ENCODE measurements at places on chromosomes 7 and 10.

DNA sequence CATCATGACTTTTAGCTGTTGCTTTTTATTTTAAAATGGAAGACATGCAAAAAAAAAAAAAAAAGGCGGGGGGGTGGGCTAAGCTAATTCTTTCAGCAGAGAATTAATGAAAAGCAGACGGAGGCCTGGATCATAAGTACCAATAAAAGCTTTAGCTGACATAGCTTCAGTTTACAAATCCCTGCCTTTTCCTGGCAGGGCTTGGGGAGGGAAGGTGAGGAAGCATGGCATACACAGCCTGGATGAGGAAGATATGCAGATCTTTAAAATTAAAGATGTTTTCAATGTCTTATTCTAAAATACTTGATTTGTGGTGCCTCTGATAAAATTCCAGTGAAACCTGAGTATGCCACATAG, 57.0 kb downstream of the ICA1 start:
- no peak for DNase-seq

DNA sequence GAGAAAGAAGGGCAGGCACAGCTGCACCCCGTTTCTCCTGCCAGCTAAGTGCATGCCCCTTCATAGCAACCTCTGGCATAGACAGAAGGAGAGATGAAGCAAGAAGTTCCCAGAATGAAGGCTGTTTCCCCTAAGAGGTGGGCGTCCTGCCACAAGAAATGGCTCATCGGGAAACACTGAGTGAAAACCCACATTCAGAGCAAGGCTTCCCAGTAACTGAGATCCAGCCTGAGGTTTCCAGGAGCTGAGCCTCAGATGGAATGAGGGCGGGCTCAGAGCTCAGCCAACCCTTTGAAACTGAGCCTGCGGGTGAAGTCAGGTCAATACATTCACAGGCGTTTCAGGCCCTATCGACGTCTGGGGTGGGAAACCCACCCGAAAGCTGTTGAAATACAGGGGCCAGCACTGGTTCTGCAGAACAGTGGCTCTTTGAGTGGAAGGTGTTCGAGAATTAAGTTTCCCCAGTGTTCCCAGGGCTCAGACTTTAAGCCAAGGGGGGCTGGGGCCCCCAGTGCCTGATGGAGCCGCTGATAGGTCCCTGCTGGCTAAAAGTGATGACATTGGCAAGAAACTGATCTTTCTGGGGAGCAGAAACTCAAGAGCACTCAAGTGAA, 510.2 kb downstream of the RPS24 start:
- DNase-seq: no peak

- DNase-seq: no peak
Observed at GRCh38 chr7:20220921-20221547, 3.9 kb upstream of the MACC1 start.

DNA sequence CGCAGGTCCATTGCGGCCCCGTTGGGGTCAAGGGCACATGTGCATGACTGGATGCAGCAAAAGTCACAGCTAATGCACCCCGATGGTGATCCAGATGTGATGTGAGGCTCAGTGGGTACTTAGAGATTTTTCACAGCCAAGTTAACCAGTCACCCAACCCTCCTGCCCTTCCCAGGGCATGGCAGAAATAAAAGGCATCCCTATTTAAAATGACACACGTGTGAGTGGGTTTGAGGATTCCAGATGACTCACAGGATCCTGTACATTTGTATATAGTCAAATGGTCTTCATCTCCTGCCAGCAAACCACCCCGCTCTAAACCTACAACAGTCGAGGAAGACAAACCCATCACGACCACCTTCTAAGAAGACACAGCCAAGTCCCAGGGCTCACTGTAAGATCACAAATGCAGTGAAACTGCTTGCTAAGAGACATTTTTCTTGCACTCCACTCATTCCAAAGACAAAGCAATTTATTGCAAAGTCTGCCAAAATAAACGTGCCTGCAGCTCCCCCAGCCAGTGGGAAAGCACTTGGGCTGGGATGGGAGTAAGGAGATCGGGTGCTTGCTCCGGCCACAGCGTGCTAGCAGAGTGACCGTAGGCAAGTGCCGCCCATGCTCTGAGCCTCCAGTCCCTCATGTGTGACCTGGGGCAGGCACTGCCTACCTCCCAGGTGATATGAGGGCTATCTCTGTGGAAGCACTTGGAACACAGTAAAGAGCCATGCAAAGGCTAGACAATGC, 86.6 kb upstream of the MACROH2A2 start:
- DNase-seq: no peak

GRCh38 chr10:88810196-88810961, 7.8 kb downstream of the LIPM start:
- DNase-seq: peak; percentile 18

GRCh38 chr7:136079478-136079892, 102.3 kb upstream of the MTPN start:
- DNase-seq: no peak

GRCh38 chr7:45064047-45064725, 24.6 kb downstream of the NACAD start:
- DNase-seq: no peak

DNA sequence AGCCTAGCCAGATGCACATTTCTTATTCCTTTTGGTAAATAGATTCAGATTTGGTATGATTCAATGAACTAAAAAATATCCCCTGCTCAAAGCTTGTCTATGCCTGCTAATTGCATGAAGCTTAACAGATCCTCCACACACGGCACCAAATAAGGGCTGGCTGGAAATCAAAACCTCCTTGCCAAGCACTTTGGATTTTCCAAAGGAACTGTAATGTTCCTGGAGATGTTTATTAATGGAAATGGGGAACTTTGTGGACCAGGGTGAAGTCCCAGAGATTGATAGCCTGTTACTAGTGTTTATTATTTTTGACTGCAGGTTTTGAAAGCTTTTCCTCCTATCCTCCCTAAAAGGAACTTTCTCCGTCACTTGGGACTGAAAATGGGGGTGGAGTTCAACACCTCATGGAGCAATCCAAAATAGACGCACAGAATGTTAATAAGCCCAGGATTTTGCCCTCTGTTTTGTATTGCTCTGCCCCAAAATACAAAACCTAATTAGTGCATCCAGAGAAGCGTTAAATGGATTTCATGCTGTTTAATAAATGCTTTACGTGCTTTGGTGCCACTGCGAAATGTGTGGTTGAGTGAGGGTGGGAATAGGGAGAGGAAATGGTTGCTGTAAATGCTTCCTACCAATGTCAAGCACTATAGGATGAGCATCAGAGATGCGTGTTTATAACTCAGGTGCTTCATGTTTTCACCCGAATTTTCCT, 1027.7 kb downstream of the LRMDA start:
- no peak for DNase-seq

- DNase-seq: no peak
Observed at GRCh38 chr10:131513445-131513844, 201.9 kb upstream of the TCERG1L start.

GRCh38 chr7:158754746-158755444, 50.3 kb upstream of the NCAPG2 start:
- no peak for DNase-seq

- DNase-seq: no peak
Observed at GRCh38 chr10:57338823-57339558, 928.7 kb downstream of the IPMK start.

DNA sequence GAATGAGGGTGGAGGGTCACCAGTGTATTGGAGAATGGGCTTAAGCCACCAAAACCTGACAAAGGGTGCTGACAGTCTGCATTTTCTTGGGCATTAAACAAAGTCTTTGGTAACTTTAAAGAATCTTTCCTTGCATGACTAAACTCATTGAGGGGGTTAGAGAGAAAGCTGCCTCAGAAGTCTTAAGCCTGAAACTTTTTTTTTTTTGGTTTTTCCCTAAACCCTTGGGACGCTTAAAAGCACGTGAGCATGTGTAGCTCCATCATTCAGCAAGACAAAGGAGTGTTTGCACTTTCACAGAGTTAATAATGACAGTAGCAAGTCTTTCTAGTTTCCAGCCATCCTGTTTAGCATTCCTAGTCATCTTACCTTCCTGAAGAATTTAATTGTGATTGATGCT, 110.7 kb downstream of the LRMDA start:
- DNase-seq: no peak

DNA sequence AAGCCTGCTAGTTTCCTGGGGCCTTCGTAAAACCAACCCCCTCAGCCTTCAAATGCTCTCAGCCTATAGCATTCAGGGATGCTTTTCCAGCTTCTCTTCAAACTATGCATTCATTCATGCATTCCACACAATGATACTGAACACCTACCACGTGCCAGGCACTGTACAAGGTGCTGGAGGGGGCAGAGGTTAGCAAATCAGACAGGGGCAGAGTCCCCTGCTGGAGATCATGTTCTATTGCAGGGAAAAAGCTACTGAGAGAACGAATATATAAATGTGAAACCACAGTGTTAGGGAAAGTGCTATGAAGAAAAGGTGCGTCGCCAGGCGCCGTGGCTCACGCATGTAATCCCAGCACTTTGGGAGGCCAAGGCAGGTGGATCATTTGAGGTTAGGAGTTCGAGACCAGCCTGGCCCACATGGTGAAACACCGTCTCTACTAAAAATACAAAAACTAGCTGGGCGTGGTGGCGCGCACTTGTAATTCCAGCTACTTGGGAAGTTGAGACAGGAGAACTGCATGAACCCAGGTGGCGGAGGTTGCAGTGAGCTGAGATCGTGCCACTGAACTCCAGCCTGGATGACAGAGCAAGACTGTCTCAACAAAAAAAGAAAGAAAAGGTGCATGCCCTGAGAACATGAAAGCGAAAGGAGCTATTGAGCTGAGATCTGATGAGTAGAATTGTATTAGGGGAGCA, 64.6 kb upstream of the CALN1 start:
- DNase-seq: no peak

GRCh38 chr10:62779487-62780248, 24.9 kb upstream of the ADO start:
- peak; percentile 88 for DNase-seq

DNA sequence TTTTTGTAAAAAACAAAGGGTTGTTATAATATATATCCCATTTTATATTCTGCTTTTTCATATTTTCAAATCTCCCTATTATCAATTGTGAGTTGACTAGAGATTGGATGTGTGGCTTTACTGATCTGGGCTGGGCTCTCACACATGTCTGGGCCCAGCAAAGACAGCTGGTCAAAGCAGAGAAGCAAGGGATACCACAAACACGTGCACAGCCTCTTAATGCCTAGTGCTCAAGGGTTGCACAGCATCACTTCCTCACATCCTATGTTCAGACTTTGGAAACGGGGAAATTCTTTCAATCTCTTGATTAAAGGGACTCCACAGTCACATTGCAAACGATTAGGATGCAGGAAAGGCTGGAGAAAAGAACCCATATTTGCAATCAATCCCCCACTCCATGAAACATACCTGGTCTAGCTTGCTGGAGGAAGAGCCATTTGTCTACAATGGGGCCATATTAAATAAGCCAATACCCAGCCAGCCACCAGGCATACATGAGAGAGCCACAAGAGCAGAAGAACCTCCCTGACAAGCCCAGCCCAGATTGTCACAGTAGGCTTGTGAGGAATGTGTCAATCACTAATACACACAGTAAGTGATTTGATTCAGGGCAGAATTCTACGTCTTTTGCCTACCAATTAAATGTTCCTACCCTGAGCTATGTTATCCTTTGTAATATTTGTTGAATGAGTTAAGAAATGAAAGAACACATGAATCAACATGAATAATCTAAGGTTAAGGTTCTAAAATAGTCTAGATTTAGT, 431.2 kb downstream of the TNS3 start:
- DNase-seq: no peak

DNA sequence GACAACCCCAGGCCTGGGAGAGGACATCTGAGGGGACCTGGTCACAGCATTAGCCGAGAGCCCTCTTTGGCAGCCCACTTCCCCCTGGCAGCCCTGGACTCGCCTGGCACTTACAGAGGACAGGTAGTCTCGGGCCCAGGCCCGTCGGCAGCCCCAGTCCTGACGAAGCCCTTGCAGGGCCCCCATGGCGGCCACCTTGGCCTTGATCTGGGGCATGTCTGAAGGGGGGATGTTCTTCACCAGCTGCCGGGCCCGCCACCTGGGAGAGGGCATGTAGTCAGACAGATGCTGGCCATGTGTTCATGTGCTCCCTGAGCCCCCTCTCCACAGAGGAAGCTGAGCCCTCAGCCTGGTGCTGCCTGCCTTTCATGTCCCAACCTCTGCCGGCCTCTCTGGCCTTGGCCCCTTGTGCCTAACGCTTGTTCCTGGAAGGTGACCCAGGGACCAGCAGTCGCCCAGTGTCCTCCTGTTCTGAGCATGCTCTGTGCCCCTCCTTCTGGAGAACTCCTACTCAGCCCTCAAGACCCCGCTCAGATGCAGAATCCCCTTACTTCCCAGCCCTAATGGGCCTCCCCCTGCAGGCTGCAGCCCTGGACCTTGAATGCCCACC, 13.9 kb downstream of the MYO1G start:
- no peak for DNase-seq

DNA sequence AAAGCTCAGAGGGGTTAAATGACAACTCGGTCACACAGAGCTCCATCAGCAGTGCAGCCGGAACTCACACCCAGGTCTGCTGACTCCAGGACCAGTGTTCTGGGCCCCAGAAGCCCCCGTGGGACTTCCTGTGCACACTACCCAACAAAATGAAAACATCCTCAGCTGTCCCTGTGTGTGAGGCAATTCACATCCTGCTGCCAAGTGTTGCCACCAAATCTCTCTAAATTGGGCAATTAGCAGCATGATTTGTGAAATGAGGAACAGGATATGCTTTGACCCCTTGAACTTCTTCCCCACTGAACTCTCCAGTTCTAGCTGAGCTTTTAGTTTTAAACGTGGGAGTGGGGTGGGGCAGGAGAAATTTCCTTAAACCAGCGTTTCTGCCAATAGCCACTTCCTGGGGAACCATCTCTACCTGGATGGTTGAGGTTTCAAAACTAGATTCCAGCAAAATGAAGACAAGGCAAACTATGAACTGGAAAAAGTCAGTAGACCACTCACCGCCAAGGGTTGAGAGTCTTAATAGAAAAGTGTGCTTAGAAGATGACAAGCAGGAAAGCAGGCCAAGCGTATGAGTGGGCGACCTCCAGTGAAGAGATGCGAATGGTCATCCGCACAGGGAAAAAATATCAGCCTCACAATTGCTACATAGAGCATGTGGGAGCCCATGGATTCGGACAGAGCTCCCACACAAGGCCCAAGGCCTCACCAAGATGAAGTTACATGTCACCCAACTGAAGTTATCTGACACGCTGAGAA, 51.9 kb upstream of the CHST15 start:
- DNase-seq: no peak
